NCI-H526 treated with DMSO at 0.1 percent for 48 hours (cell line): ENCODE measurements at places on chromosomes 3 and 15.
A peak's percentile ranks its signal among the peaks of the same experiment; 100 is the strongest.

GRCh38 chr3:107458871-107459270, 63.9 kb upstream of the BBX start:
- no peak for DNase-seq

DNA sequence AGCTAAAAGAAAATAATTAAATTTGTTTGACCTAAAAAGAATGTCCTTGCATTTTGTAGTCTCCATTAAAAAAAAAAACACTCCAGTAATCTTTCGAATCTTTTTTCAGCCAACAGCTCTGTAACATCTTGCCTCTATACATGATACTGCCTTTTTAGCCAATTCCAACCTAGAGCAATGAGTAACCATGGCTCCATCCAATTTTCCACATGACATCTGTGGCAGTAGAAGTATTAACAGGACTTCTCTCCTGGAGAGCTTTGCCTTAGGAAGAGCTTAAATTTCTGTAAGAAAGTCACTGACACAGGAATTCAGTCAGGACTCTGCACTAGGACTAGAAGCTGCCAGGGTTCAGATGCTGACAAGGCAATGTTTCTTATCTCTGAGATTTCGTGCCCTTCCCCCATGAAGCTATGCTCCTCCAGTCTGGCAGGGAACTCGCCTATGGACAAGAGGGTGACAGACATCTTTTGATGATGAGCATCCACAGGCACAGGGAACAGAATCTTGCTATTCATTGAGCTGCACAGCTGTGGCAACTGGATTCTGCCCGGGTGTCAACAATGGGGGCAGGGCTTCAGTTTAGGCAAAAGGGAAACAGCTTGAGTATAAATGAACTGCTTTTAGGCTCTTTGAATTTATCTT, 81.8 kb downstream of the ALCAM start:
- no peak for DNase-seq

DNA sequence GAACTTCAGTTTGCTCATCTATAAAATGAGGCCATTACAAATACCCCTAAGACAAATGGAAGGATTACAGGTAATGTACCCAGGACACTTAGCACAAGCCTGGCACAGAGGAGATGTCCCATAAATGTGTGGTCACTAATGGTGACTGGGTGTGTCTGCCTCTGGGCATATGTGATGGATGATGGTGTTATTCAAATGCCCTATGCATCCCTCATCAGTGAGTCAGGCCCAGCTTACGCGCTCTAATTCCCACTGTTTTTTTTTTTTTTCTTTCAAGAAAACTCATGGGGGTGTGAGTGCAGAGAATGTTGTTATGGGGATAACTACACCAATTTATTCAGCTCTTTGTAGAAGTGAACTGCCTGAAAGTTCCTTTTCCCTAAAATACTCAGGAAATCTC, 23.6 kb upstream of the KIF23 start:
- no peak for DNase-seq

DNA sequence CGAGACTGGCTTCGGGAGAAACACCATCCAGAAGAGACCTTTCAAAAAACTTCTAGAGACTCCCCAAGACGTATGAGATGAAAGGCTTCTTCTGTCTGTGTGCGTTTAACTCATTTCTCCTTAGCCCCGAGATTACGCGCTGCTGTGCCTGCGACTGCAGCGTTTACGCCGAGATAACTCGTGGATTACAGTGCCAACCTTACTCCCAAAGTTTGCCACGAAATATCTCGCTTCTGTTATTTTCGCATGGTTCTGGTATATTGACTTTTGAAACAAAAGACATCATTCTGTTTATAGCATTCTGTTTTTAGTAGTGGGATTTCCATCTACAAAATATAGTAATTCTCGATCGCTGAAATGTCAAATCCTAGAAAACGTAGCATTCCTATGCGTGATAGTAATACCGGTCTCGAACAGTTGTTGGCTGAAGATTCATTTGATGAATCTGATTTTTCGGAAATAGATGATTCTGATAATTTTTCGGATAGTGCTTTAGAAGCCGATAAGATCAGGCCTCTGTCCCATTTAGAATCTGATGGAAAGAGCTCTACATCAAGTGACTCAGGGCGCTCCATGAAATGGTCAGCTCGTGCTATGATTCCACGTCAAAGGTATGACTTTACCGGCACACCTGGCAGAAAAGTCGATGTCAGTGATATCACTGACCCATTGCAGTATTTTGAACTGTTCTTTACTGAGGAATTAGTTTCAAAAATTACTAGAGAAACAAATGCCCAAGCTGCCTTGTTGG, 467 bp downstream of the PGBD4 start:
- DNase-seq, result peak; percentile 64

- no peak for DNase-seq
Observed at GRCh38 chr3:193673845-193674244, 80.8 kb downstream of the OPA1 start.

DNA sequence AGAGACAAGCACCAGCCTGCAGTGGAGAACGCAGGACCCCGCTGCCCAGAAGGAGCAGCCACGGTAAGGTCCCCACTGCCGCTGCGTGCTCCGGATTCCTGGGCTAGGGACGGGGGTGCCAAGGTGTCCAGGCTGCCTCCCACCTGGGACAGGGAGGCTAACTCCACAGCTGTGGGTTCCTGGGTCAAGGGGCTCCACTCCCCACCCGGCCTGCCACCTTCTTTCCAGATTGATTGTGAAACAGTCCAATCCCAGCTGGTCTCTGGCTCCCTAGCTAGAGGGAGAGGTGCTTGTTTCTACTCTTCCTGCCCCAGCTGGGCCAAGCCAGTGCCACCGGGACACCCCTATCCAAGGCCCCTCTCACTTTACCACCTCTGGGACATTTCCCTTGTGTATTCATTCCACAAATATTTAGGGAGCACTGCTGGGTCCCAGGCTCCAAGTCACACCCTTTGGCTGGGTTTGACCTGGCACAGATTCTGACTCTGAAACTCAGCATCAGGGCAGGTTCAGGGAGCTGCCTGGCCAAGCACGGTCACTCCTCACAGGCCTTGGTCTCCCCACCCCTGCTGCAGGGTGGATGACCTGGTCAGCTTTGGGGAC, 1.9 kb downstream of the PAK6 start:
- no peak for DNase-seq

- no peak for DNase-seq
Observed at GRCh38 chr3:149224736-149225594, 3.3 kb upstream of the CP start.

- no peak for DNase-seq
Observed at GRCh38 chr3:170417090-170417489, 1.6 kb upstream of the CLDN11 start.

DNA sequence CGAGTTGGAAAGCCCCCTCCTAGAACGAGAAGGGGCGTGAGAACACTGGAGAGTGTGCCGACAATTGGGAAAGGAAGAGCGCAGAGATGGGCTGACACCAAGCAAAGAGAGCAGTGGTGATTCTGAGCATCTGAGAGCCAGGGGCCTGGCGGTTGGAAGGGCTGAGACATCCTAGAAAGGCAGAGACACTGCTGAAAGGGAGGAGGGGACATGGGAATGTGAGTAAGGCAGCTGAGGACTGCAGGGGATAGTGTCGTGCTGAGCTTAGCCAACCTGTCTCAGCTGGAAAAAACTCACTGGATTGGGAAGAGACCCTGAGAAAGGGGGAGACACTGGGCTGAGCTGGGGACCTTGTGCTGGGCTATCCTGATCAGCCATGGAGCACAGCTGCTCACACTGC, 58.1 kb upstream of the SLC6A6 start:
- no peak for DNase-seq

GRCh38 chr3:98699132-98699531, 64.0 kb upstream of the ST3GAL6 start:
- no peak for DNase-seq
